ENCODE measurements at places on chromosomes 5 and 9.

GRCh38 chr5:176438959-176439757 is 9.0 kb upstream of the FAF2 start:
- DNase-seq = no peak

DNA sequence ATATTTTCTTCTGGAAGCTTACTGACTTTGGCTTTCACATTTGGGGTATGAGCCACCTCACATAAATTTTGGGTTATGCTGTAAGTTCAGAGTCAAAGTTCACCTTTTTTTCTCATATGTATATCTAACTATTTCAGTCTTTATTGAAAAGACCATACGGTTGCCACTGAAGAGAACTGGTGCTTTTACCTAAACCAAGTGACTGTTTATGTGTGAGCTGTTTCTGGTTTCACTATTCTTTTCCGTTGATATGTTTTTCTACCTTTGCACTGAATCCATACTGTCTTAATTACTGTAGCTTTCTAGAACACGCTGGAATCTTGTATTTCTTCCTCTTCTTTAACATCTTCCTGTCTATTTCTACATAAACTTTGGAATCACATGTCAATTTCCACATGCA is 36.3 kb upstream of the SPINK5 start:
- no peak for DNase-seq

GRCh38 chr5:108686676-108687075 is 61.0 kb upstream of the FER start:
- DNase-seq = no peak

- no peak for DNase-seq
Observed at GRCh38 chr5:124876983-124877382, 130.5 kb upstream of the ZNF608 start.

GRCh38 chr9:120905315-120906164 is 21.1 kb downstream of the TRAF1 start:
- no peak for DNase-seq

DNA sequence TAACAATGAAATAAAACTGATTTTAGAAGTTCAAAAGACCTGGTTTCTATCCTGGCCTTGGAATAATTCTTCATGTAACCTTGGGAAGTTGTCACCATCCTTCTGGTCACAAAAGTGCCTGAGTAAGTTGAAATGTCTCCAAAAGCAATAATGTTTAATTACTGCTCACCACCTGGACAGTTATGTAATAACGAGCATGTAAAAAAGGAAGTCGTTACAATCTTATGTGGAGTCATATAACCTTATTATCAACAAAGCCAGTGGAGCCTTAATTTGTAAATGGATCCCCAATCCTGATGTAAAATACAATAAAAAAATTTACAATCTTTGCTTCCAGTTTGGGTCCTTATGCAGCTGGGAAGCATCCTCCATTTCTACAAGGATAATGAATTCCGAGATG is 64.2 kb upstream of the GPR151 start:
- DNase-seq = no peak

DNA sequence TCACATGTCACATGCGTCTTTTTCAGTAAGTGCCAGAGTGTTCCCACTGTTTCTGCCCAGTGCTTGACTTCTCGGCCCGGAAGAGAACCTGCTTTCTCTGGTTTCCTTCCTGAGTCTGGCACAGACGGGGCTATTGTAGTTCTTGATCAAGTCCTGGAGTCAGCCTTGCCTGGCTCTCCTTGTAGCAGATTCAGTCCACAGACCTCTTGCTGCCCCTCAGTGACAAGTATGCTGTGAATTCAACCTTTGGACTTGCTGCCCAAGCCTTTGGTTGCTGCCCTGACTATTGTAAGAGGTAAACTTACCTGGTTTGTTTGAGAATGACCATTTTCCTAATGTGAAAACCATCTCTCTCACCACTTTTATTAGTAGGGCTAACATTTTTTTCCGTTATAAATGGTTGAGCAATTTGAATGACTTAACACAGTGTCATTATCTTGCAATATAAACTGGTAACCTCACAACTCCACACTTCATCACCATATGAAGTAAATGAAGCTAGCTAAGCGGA is 24.7 kb downstream of the ZBTB34 start:
- DNase-seq = no peak

GRCh38 chr5:133967698-133968203 is 674 bp downstream of the C5orf15 start:
- DNase-seq = no peak

DNA sequence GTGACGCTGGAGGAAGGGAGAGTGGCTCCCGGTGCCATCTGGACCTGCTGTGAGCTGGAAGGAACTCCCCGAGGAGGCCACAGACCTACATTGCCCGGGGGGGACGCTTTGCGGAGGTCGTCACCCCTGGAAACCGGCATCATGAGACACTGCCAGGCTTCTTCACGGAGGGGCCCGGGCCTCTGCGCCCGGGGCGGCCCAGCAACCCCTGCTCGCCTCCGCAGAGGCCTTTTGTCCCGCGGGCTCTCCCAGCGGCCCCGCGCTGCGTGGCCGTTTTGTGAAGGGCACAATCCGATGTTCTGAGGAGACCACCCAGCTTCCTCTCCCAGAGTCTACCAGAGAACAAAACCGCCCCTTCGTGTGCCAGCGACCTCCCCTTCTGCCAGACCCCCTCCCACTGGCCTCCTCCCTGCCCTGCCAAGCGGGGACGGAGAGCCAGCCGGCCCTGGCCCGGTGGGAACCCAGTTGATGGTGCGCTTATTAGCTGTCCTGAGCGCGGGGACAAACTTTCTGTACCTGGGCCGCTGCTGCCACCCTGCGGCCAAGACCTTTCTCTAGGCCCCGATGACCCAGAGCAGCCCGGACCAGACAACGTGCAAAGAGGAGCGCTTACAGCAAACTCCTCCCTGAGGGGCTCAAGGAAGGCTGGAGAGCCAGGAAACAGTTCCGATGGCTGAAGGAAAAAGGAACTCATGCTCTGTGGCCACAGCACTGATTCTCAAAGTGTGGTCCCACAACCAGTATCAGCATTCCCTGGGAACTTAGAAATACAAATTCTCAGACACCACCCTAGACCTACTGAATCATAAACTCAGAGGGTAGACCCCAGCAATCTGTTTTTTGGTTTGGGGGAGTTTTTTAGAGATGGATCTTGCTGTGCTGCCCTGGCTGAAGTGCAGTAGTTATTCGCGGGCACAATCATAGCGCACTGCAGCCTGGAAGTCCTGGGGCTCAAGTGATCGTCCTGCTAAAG is 86.7 kb downstream of the SLC1A3 start:
- no peak for DNase-seq

GRCh38 chr5:10662083-10662482 is 98.2 kb downstream of the ANKRD33B start:
- DNase-seq = no peak

GRCh38 chr9:6566409-6567139 is 79.0 kb downstream of the GLDC start:
- DNase-seq = no peak

GRCh38 chr5:81161012-81161601 is 72.0 kb upstream of the CKMT2 start:
- no peak for DNase-seq

DNA sequence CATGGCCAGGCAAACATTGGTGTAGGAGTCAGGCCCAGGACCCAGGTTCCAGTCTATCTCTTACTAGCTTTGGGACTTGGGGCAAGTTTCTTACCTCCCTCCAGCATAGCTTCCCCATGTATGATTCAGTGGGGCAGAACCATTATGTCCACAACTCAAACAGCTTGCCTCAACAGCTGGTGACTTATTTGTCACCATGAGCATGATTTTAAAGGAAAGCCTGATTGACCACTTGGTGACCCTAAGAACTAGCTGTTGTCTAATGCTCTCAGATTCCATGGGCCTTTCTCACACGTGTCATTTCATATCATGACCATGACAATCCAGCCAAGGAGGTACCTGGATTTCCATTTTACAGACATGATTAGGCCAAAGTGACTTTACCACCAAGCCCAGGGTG is 126.4 kb downstream of the TTLL11 start:
- no peak for DNase-seq

- no peak for DNase-seq
Observed at GRCh38 chr9:88972401-88972800, 18.9 kb upstream of the S1PR3 start.

DNA sequence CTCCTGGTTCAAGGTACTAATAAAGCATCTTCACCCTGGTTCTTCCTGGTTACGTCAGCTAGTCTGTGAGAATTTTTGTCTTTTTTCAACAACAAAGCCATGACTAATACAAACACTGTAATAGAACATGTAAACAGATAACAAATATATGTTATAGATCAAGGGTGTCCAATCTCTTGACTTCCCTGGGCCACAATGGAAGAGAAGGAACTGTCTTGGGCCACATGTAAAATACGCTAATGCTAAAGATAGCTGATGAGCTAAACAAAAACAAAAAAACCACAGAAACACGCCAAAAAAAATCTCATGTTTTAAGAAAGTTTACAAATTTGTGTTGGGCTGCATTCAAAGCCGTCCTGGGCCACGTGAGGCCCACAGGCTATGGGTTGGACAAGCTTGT is 124.5 kb upstream of the GNA14 start:
- DNase-seq = no peak

DNA sequence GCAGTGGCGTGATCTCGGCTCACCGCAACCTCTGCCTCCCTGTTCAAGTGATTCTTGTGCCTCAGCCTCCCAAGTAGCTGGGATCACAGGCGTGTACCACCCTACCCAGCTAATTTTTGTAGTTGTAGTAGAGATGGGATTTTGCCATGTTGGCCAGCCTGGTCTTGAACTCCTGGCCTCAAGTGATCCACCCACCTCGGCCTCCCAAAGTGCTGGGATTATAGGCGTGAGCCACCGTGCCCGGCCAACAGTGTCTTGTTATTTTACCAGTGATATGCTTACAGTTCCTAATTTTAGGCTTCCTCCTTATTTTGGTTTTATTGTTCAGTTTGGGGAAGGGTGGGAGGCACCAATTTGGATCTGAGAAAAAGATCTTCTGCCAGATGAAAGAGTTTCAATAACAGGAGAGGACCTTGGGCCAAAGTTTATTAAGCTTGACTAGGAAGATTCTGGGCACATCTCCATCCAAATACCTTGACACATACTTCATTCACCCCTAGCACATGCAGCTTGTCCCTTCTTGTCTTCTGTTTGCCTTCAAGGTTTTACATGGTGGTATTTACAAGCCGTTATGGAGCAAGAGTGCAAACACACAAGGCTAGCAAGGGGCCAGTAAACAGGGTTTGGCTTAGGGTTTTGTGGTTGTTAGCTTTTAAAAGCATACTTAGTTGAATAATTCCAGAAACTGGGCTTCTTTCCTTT is 168.1 kb upstream of the DMRT1 start:
- DNase-seq = no peak

- DNase-seq = no peak
Observed at GRCh38 chr5:117487556-117487955, 912.9 kb upstream of the SEMA6A start.

Measured in activated naive CD8-positive, alpha-beta T cell treated with anti-CD3 and anti-CD28 coated beads, Interleukin-2, amount 50 U/mL, for 16 hours (primary cell).